Coronary artery (tissue), 2 donors: ENCODE measurements at places on chromosomes 1 and 21.
A peak's percentile ranks its signal among the peaks of the same experiment; 100 is the strongest.

DNA sequence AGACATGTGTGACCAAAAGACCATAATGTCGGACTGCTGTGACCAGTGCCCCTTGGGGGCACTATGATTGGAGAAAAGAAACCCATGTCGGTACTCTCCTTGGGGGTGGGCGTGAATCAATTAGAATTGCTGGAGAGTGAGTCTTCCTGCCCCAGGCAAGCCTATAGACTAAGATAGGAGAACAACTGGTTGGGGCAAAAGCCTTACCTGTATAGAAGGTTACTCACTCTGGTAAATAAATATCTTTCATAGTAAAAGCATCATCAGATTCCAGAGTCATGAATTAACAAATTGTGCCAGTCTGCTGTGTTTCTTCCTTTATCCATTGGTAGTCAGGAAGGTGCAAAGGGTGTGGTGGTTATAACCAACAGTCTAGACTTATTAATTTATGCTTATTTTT lies 2.9 kb upstream of the PTGFRN start:
- DNase-seq, result no peak

DNA sequence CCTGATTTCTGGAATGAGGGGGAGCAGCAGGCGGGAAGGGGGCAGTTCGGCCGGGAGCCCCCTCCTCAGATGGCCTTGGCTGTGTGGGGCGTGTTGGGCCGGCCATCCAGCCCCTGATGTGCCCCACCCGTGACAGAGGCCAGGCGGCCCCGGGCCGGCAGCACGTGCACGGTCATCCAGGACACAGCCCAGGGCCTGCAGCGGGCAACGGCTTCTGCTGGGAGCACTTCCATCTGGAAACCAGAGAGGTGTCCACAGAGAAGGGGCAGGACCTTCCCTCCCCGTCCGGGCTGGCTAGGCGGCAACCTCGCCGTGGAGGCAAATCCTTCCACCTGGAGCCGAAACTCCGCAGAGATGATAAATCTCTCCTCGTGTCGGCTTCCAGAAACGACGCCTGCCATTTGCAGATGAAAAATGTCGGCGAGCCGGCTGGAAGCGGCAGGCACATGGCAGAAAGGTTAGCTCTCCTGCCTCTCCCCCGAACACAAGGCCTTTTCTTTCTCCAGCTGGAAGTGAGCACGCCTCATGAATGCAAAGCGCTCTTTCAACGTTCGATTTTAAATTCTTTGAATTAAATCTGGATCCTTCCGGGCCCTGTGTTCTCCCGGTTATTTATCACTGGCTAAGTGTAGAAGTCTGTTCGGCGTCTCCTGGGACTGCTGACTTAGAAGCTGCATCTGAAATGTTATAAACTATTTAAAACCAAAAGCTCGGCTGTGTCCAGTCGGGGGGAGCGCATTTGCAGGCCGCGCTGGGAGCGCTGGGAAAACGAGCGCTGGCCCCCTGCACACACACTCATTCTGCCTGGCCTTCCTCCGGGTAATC lies 9.4 kb upstream of the ACTRT2 start:
- DNase-seq, result no peak

DNA sequence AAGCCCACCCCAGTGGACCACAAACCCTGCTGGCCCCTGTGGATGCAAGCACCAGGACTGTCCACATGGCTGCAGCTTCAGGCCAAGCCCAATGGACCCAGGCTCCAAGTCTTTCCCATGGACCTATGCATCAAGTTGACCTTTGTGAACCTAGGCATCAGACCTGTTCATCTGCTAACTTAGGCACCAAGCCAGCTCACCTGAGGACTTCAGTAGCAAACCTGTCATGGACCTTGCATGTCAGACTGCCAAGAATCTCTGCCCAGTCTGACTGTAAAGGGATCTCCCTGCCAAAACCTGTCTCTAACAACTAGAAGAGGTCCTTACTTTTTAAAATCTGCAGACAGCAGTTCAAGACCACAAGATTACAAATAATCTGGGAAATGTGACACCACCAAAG lies 37.8 kb downstream of the FMO3 start:
- no peak for DNase-seq

DNA sequence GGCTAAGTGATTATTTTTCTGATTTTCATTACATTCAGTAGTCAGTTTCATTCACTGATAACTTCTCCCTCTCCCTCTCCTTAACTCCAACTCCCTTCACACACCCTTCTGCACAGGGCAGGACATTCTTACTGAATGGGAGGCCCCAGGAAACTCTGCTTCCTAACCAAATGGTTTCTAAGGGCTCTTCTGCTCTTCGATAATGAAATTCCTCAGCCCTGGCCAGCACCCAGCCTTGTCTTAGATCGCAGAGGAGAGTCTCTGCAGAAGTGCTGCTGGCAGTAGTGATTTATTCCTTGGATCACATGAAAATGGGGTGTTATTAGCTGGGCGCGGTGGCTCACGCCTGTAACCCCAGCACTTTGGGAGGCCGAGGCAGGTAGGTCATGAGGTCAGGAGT lies 16.4 kb downstream of the PLEKHM2 start:
- DNase-seq, result no peak

GRCh38 chr1:55124470-55124869 lies 85.1 kb downstream of the PCSK9 start:
- DNase-seq, result no peak

DNA sequence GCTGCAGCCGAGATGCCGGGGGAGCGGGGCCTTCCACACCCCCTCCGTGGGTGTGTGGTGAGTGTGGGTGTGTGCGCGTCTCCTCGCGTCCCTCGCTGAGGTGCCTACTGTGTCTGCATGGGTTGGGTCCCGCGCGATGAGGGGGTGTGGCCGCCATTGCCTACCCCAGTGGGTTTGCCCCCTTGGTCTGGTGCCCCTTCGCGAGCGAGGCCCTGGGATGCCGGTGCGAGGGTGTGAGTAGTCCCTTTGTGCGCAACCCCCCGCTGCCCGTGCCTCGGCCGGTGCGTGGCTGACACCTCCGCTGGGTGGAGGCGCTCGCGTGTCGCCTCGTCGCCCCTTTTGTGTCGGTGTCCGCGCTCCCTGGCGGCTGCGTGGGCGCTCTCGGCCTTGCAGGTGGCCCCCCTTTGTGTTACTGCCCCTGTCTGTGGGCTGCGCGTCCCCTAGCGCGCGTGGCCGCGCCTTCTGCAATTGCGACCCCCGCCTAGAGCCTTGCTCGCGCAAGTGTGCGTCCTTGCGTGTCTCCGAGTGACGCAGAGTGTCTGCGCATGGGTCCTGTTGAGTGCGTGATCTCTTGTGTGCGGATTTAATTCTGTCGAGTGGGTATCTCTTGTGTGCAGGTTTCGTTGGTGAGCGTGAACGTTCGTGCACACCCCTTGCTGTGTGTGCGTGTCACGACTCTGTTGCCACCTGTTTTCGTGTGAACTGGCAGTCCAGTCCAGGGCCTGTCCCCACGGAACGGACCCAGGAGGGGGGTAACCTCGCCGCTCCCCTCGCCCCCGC lies 553 bp downstream of the TTC3 start:
- DNase-seq, result peak; percentile 86

DNA sequence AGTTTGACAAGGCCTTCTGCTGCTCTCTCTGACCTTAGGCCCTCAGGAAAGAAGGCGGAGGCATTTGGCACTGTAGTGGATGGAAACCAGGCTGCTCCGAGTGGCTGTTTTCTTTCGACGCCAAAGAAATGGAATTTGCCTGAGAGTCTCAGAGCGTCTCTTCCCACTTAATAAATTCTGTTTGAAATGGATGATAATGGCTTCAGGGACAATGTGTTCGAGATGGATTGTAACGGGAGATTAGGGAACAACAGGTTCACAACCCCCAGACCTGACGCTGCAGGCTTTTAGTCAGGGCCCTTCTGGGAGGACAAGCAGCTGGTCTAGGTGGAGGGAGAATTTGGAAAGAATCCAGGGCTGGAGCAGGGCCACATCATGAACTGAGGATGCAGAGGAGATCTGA lies 58.6 kb downstream of the TLR5 start:
- no peak for DNase-seq

- DNase-seq, result no peak
These were observed 41.7 kb upstream of the DNAJC6 start for GRCh38 chr1:65267683-65268082.

DNA sequence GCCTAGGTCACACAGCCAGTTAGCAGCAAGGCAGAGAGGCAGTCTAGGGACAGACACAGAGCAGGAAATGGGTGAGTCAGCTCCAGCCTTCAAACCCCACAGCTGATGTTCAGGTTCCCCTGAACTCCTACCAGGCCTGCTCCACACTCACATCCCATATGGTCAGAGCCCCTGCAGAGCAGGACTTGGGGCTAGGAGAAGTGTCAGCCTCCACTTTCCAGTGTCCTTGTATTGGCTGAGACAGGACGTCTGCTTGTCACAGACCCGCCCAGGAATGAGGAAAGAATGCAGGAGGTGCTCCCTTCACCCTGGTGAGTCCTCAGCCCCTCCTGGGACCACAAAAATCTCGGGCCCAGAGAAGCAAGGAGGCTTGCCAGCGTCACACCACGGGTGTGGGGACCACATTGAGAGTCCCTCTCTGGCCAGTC lies 92.5 kb downstream of the LACTBL1 start:
- DNase-seq, result no peak

GRCh38 chr1:192983349-192983980 lies 75.7 kb downstream of the UCHL5 start:
- DNase-seq, result no peak

DNA sequence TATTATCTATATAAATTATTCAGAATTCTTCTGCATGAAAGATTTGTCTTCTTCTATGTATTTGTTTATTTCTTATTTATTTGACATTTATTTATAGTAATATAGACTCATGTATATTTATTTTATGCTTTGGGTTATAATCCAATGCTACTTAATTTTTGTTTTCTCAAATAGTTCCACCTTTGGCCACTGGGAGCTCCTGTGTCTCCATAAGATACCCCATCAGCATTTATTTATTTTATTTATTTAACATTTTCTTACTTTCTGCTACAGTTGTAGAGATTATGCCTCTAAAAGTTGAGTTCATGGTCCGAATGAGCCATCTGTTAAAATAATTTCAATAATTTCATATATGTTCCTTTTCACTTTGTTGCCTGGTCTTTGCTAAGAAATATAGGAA lies 289.4 kb downstream of the ADGRL2 start:
- DNase-seq, result no peak

- no peak for DNase-seq
These were observed 720 bp downstream of the SUSD4 start for GRCh38 chr1:223363057-223363855.

DNA sequence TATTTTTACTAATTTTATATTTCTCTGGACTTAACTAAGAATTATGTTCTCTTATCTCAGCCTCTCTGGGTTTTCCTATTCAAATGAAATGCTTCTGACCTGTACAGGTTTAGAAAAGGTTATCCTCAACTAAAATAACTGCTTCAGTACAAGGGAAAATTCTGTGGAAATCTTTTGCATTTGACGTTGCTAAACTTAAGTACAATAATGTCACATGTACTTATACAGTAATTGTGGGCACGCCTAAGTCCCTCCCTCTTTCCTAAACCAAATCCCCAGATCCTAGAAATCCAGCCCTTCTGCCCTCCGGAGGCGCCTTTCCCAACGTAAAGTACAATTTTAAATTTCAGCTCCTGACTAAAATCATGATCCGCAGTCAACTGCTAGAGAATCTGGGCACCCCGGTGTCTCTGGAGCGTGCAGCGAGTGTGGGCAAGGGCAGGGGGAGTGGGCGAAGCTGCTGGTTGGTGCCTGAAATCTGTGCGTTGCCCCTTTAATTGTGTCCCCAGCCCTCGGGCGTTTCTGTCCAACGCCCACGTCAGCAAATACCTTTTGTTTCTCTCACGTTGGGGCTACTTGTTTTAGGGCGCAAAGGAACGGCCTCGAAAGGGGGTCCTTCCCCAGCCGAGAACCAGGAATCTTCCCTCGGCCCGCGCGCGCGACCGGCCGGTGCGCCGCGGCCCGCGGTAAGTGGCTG lies at the start of gene ZBTB8A:
TSS of gene ZBTB8A (plus strand) at position 541 of the 697 bp plus-strand sequence. CDS start 53,505 bp downstream, outside the sequence.
- peak; percentile 75 for DNase-seq

DNA sequence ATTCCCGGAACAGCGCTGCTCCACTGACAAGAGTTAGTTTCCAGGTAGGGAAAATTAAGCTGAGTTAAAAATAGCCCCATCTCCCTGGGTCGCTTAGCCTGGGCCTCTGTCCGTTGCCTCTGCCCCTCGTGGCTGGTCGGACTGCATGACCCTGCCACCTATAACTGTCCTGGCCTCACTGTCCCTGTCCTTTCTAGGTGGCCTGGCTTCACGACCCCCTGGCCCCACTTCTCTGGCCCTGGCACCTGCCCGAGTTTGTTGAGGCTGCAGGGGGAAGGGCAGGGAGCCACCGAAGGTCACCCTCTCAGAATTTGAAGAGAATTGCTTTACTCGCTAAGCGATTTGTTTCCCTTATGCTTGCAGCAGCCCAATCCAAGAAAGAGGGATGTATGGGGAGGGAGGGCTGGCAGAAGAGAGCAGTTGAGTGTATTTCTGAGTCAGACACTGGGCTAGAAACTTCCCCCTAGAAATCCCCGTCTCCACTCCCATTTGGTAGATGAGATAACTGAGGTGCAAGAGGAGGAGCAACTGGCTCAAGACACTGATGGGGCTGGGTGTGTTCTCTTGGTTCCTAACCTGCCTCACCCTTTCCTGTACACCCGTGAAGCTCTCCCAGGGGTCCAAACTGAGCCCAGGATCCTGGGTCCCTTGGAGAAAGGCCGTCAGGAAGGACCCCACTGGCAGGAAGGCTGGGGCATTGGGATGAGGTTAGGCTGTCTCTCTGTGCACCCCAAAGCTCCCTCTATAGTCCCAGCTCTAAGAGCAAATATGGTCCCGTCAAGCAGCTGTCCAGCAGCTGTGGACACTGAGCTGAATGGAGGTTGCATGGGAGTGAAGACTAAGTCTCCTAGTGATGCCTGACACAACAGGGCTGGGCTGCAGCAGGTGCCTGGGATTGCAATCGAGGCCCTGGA lies 2.9 kb upstream of the EDN2 start:
- DNase-seq, result no peak

DNA sequence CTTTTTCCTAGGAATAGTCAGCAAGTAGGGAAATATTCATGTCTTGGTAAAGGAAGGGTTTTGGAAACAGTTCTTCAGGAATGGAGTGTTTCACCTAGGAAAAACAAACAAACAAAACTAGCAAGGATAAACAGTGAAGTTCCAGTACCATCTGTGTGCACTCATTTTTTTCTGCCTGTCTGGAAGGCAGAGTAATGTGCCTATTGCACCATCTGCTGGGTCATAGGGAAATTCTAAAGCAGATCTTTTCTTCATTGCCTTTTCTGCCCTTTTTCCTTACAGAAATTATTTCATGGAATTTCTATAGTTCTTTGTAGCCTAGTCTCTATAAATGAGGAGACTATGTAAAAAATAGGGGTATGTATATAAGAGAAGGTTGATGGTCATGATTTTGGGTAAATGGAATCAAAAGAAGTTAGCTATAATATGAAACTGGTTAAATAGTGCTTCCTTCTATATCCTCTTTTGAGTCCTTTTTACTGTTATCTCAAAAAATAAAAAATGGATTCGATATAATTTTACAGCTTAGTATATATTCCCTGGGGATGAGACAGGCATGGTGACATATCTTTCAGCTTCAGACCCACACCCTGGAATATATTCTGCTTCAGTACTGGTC lies 3.4 kb upstream of the HRNR start:
- DNase-seq, result no peak

- DNase-seq, result no peak
These were observed 23.9 kb downstream of the PIK3CD start for GRCh38 chr1:9675393-9675792.

GRCh38 chr1:154129391-154129970 lies 25.4 kb downstream of the NUP210L start:
- DNase-seq, result no peak

- no peak for DNase-seq
These were observed 68.9 kb upstream of the PARP1 start for GRCh38 chr1:226476648-226477319.
